ENCODE measurements at places on chromosomes 16 and 17. TPM values are rescaled to one million over a fixed set of nuclear protein-coding genes. Genes with fewer than 3 reads are reported as not detected.

Gene CD300LB
- total RNA-seq, result 1.0 TPM

Gene CD300E
- 9.2 TPM for total RNA-seq

Gene MFAP4
- total RNA-seq, result 170 TPM

Gene TMC7
- 0.46 TPM for total RNA-seq

Gene QRICH2
- 1.5 TPM for total RNA-seq
